NT2/D1 (cell line): ENCODE measurements at places on chromosomes 3 and 15.

GRCh38 chr15:79602731-79603130 lies 170.6 kb downstream of the MINAR1 start:
- no peak for DNase-seq

DNA sequence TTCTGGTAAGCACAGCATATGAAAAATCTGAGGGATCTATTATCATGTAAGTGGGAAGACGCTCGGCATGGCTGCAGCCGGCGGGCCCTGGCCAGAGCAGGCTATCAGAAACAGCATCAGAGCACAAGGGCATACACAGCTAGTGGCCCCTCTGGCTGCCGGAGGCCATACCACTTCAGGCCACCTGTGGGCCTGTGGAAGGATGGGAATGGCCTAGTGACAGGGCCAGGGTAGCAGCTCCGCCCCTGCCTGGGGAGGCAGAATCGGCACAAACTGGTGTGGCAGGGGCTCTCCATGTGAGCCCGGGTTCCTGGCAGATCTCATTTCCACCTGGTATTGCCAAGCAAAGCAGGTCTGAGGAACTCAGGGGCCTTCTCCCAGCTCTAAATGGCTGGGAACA lies 46.4 kb downstream of the SH3BP5 start:
- no peak for DNase-seq

DNA sequence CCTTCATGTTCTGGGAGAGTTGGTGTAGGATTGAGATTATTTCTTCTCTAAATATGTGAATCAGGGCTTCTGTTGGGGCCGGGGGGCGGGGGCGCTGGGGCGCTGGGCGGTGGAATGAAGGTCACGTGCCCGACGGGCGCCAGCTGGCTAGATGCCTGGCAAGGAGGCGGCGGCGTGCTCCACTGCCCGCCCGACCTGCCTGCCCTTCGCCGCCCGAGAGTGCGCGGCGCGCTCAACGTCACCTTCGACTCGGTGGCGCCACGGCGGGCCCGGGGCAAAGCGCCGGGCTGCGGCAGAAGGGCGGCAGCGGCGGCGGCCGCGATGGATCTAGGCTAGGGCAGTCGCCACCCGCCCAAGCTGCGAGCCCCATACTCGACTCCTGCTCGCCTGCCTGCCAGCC lies 47.0 kb upstream of the LHFPL4 start:
- DNase-seq: no peak

- no peak for DNase-seq
These were observed 9.5 kb downstream of the TBC1D21 start for GRCh38 chr15:73882761-73883419.

- no peak for DNase-seq
These were observed 35.3 kb downstream of the PBRM1 start for GRCh38 chr3:52650439-52650838.

GRCh38 chr3:64873400-64873799 lies 185.6 kb upstream of the ADAMTS9 start:
- no peak for DNase-seq

- no peak for DNase-seq
These were observed 46.1 kb downstream of the USP50 start for GRCh38 chr15:50500352-50500751.

DNA sequence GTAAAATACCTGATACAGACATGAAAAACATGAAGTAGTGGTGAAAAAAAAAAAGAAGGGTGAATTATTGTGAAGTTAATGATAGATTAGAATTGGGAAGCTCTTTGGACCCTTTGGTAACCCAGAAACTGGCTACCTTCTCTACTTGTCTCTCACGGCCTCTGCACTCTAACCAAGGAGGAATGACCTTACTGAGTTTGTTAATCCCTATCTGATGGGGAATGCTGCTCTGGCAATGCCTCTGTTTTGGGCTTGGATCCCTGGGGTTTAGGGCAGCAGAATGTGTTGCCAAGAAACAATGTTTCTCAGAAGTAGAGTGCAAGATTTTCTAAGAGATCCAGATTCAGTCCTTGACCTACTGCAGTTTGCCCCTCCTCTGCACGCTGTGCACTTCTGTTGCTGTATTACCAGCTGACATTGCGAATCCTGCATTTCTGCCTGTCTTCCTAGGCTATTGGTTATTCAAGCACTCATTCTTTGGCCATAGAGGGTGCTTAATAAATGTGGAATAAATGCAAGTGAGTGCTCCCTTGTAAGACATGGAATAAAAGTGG lies 49.2 kb upstream of the MAP3K13 start:
- DNase-seq: no peak

DNA sequence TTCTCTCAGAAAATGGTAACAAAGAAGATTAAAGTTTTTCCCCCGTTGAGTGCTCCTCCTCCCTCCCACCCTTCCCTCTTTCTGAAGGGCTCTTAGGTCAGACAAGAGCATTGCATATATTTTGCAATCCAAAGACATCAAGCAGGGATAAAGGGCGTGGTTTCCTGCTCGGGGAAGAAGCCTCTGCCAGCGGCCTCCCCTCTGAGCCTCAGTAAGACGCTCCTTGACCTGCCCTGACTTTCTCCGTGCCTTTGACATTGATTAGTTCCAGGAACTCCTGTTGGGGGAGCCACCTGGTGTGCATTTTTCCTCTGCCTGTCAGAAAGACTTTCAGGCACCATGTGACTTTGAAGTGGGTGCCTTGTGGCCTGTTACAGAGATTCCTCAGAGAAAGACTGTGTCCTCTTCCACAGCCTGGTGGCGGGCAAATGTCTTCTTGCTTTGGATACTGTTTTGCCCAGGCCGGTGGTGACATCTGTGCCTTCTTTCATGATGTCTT lies 87.2 kb upstream of the TBL1XR1 start:
- DNase-seq: peak; percentile 90

DNA sequence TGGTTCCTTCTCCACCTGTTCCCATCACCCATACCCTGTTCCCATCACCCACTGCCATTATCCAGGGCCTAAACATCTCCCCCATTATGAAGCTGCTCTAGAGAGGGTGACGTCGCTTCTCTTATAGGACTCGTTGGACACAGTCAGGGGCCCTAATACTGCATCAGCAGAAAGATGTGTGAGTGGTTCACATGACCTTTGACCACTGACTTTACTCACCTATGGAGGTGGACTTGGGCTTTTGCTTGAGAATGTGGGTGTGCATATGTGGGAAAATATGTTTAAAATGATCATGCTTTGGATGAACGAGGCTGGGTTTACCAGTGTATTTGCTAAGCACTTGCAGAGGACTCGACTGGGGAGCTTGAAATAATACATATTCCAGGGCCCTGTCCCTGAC lies 26.8 kb downstream of the RBP2 start:
- DNase-seq: no peak

- peak; percentile 20 for DNase-seq
These were observed 818.8 kb upstream of the LMCD1 start for GRCh38 chr3:7682822-7683229.

DNA sequence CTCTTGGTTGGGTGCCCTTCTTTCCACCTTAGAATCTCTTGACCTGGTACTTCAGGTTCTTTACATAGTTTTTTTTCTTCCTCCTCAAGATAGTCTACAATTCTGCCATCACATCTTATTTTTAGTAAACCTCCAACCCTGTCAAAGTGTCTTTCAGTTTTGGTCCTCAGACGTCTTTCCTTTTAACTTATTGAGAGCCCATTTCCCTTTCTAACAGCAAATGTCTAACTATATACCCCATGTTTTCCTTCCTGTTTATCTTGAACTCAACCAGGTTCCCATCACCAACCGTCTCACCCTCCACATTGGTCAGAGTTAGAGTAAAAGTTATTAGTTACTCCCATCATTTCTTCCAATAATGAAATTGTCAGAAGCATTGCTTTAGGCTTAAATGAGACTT lies 10.4 kb downstream of the KBTBD12 start:
- DNase-seq: no peak

- DNase-seq: no peak
These were observed 27.6 kb downstream of the OPA1 start for GRCh38 chr3:193620650-193621049.

DNA sequence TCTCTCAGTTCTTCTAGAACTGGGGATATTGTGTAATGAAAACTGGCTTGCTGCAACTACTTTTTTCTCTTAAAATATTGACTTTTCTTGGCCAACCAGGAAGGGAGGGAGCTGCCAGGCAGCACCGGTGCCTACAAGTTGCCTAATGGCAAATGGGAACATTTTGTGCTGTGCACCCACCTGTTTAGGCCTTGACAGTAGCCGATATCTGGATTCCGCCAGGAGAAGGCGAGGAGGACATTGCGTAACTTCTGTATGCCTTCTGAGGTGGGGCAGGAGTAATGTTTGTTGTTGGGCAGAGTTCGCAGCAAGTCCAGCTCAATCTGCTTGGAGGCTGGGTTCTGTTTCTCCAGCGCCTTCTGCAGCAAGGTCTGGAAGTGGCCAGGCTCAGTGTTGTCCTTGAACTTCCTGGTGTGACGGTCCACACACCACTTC lies 64.9 kb downstream of the TBC1D2B start:
- no peak for DNase-seq

DNA sequence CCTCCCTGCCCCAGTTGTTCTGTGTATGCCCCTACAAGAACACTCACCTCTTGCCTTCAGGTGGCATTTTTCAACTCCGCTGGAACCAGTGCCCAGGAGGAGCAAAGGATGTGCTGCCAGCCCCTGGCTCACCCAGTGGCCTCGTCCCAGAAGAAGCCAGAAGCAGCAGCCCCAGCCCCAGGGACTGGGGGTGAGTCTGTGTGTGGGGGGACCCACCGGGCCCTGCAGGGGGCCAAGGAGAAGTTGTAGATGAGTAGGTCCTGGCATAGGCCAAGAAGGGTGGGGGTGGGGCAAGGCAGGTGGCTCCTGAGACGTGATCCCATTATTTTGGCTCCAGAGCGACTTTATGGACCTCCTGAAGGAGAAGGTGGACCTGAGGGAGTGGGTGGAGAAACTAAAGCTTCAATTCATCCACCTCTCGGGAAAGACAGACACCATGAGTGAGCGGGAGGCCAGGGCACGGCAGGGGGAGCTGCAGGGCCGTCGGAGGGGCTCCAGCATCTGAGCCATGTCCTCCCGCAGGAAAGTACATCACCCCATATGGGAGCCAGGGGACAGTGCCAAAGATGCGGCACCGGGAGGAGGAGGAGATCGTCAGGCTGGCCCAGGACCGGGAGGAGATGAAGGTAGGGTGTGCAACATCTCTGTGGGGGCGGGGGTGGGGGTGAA lies 29.3 kb downstream of the NGRN start:
- DNase-seq: no peak
